Breast epithelium (tissue), 4 donors: ENCODE measurements at places on chromosomes 6 and 20.
A peak's percentile ranks its signal among the peaks of the same experiment; 100 is the strongest.

DNA sequence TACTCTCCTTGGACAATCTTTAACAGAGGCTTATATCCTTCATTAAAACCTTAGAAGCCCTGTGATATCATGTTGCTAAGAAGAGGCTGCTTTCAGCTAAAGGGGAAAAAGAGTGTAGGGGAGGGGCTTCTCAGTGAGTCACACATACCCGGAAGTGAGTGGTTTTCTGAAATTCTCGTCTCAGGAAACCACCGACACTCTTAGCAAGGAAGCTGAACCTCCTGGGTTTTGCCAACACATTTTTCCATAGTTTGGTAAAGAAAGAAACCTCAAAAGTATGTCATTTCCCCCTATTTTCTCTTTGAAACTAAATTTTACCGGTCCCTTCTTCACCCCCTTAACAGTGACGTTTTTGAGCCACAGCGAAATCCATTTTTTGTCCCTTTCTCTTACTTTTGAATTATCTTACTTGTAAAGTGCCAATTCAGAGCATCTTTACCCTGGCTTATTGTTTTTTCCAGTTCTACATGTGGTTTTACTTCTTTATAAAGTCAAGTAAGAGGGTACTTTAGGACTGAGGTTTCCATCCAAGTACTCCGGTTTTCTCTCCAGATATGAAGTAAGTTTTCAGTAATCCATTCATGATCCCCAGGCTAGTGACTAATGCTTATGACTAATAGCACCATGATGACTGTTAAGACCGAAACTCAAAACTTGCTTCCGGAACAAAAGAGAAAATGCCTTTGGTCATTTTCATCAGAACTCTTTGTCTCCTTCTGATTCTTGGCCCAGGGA lies 219.3 kb downstream of the ARHGAP18 start:
- DNase-seq, result peak; percentile 46

GRCh38 chr20:4025125-4025524 lies 9.8 kb upstream of the RNF24 start:
- no peak for DNase-seq

- no peak for DNase-seq
Observed at GRCh38 chr20:36852187-36852586, 23.8 kb upstream of the TLDC2 start.

GRCh38 chr6:11931296-11932035 lies 80.6 kb upstream of the HIVEP1 start:
- DNase-seq, result no peak

DNA sequence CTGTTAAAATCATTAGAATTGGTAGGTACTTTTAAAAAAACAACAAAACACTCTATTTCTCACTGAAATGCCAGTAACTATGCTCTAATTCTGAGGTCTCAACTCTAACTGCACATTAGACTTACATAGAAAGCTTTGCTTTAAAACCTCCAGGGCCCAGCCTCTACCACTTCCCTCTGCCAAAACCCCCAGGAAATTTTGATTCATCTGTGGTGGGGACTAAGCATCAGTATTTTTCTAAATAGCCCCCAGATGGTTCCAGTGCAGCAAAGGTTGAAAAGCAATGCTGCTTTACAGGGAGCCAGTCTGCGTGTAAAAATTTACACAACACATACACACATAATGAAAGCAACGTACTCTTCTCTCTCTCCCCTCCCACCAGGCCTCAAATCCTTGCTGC lies 3.8 kb downstream of the TBC1D32 start:
- DNase-seq, result no peak

GRCh38 chr20:46128310-46129151 lies 10.4 kb downstream of the CD40 start:
- DNase-seq, result no peak

DNA sequence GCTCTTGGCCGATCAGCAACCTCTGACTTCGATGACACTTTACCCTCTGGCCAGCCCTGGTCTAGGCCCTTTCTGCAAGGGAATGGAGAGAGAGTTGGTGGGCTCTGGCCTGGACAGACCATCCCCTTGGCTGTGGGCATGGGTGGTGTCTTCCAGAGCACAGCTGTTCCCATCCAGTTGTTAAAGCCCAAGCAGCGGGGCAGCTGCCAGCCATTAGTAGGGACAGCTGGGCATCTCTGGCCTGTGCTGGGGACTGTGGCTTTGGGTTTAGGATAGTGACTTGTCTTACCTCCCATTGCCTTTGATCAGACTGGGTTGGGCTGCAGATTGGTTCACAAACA lies 2.8 kb downstream of the CDC25B start:
- no peak for DNase-seq

DNA sequence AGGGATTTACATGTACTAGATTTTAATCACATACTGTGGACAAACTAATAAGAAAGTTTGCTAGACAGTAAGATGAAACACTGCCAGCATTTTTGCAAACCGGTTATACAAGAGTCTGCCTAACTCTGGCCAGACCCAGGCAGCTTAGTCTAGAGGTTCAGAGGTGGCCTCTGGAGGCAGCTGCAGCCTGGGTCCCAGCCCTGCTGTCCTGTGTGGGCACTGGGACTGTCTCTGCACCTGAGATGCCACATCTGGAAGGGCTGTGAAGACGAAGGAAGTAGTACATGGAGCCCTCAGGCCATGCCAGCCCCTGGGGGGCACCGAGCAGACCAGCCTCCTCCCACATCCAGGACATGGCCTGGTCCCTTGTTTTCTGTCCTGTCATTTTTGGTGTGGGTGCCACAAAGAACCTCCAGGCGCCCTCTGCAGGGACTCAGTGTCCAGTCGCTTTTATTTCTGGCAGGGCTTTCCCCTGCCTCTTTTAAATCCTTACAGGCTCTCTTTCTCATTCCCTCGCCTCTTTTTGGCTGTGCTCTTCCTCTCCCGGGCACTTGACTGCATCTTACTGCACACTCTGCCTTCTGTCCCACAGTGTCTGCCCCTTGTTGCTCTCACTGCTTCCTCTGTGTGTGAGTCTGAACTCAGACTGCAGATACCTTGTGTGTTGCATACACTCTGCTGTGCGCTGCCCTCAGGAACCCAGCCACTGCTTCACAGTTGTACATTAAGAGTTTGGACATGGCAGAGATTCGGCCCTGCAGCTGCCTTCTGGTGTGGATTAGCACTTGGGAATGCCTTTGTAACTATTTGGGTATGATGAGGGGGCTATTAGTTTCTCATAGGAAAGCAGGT lies 216.7 kb downstream of the ZDHHC14 start:
- DNase-seq, result peak; percentile 73

- no peak for DNase-seq
Observed at GRCh38 chr6:106165885-106166485, 79.8 kb downstream of the PRDM1 start.

DNA sequence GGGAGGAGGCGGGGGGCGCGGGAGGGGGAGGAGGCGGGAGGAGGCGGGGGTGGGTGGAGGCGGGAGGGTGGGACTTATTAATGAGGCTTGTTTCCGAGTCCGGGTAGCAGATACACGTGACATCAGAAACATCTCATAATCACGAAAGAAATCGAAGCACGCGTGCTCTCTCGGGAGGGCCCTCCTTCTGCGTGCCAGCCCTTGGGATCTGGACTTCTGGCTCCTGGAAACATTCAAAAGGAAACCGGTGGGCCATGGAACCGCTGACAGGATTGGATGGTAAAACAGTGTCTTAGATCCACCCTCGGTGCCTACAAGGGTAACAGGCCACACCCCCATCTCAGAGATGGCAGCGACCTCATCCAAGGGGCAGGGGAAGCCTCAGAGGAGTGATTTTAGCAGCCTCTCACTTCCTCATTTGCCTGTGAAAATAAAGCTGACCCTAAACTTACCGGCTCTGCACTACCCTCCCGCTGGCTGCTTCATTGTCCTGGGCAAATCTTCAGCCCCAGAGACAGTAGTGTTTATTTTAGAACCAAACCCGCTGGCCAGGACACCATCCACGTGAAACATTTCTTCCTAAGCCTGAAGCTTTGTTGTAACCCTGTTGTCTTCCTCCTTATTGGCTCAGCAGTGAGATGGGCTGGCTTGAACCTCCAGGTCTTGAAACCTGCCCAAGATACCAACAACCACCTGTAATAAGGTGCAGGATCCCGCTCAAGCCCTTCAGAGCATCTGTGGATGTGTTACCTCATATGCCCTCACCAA lies 97.5 kb downstream of the PSMG4 start:
- DNase-seq, result peak; percentile 64

GRCh38 chr20:62219992-62220665 lies at the start of gene HRH3:
TSS of gene HRH3 (minus strand) at chr20:62220278. CDS start at chr20:62219970, 308 bp downstream.
- DNase-seq, result no peak

DNA sequence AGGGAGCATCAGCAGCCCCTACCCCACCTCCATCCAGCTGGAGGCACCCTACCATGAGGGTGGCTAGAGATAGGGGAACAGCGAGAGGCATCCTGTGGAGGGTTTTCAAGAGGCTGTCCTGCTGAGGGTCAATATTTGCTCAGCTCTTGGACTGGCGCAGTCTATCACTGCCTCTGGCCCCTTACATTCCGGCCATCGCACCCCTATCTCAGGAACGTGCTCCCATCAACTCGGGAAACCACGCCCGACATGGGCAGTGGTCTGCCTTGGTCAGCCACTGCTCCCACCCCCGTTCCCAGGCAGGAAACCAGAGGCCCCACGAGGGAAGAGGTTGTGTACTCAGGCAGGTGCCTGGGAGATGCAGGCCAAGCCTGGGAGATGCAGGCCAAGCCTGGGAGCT lies 57.9 kb downstream of the VEGFA start:
- no peak for DNase-seq
